ENCODE measurements at places on chromosomes 4 and X.

GRCh38 chrX:134732152-134732551, 73.9 kb upstream of the PLAC1 start:
- no peak for DNase-seq

DNA sequence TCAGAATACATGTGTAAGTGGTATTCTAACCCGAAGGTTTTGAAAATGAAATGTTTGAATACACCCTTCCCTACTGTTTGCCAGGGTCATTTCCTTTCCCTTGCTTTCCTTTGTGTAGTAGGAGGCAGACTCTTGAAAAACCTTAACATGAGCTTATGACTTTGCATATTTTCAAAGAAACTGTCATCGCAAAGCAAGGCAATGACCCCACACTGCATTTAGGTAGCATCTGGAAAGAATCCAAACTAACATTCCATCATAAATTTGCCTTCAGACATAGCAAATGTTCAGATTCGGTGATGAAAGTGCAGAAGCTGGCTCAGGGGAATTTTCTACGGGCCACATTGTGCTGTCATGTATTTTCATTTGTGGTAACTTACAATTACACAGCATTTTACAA, 32.3 kb downstream of the SH2D1A start:
- no peak for DNase-seq

DNA sequence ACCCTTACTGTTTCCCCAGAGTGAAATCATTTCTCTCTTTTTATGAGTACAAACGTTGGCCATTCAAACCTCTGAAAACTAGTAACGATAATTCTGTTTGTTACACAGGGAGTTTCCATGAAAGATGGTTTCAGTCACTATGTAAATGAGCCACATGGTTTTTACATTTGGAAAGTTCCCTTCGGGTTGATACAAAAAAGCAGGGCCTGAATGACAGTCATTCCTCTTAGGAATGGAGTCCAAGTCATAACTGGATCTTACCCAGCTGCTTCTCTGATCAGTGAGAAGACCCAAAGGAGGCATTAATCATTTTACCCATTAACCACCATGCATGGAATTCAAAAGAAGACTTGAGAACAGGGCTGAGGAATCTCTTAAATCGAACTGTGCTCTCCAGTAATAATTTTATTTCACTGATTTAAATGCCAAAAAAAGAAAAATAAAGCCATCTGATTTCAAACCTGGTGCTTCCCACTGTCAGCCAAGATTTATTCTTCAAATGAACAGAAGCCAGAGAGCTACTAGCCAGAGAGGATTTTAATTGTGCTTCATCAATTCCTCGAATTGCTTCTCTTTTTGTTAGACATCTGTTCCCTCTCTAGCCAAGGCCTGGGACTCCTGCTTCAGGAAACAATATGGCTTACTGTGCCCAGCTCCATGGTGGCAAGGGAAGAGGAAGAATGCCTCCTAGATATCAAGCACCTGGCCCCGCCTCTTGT, 3.2 kb downstream of the SOWAHB start:
- no peak for DNase-seq

- no peak for DNase-seq
These were observed 99.8 kb upstream of the H2AZ1 start for GRCh38 chr4:100049872-100050271.

- DNase-seq, result no peak
These were observed 96.5 kb downstream of the GATB start for GRCh38 chr4:151664289-151664688.

- DNase-seq, result no peak
These were observed 902.7 kb upstream of the EPHA5 start for GRCh38 chr4:66572949-66573348.

DNA sequence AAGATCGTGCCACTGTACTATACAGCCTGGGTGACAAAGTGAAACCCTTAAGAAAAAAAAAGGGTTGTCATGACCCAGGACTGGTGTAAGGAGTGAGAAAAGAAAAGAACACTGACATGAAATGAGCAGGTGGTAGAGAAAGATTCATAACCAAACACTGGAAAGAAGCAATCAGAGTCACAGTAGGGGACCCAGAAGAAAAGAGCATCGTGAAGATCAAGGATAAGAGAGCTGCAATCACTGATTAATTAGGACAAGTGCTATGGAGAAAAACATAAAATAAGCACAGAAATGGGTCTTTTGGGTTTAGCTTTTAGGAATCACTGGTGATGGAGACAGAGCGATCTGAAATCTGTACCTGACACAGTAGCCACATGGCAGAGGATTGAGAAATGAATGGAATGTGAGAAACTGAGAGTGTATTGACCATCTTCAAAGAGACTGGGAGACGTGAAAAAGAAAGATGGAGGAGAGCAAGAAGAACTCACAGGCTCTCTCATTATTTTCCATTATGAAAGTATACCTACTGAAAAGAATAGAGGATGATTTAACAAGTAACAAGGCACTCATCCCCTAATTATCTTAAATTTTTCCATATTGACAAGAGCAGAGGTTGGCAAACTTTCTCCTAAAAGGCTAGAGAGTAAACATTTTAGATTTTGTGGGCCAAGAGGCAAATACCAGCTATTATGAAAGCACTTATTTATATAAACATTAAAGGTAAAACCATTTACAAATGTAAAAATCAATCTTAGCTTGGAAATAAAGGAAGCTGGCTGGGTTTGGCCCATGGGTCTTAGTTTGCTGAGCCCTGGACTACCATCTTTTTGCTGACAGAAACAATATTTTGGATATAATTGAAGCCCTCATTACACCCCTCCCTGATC, 7.3 kb downstream of the TMEM154 start:
- no peak for DNase-seq

DNA sequence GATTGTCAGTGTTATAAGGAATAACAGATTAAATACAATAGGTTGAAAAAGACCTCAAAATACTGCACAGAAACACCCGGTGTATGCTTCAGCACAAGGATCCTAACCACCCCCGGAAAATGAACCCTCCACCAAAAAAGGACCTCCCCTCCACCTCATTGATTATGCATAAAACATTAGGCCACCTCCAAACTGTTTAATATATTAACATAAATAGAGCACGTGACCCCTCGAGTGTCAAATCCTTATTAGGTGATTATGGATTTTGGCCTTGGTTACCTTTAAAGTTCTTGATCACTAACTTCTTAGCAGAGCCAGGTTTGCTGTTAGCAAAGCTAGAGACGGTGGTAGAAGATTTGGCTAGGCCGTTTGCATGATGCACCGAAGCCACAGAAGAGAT, 958 bp downstream of the CUL4B start:
- DNase-seq, result no peak

GRCh38 chrX:49171752-49172279, at the start of gene PLP2:
Gene PLP2 (plus strand): TSS chrX:49171898. CDS start chrX:49172001, 103 bp downstream.
- peak; percentile 59 for DNase-seq

- no peak for DNase-seq
These were observed 333.1 kb upstream of the FAM241A start for GRCh38 chr4:111812114-111812513.

DNA sequence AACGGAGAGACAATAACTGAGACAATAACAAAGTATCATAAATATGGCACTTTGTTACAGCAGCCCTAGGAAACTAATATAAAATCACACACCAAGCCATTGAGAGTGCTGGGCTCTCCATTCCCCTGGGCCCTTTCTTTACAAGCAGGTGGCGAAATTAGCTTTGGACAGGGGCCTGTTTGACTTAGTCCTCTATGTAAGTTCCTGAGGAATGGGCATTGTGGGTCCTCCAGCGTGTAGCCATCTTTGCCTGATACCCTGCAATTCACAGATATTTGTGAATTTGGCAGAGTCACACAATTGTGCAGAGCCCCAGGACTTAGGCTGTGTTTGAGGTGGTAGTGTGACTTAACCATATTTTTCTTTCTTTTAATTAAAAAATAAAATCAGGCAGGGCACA, 67.6 kb downstream of the BCOR start:
- DNase-seq, result no peak

DNA sequence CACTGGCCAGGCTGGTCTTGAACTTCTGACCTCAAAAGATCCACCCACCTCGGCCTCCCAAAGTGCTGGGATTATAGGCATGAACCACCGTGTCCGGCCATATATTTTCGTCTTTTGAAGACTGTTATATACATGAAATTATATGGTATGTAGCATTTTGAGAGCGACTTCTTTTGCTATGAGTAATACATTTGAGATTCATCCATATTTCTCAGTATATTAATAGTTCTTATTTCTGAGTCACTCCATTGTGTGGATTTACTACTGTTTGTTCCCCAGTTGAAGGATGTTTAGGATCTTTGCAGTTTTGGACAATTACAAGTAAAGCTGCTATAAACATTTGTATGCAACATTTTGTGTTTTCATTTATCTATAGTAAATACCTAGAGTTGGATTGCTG, 34.9 kb downstream of the GNL3L start:
- no peak for DNase-seq

DNA sequence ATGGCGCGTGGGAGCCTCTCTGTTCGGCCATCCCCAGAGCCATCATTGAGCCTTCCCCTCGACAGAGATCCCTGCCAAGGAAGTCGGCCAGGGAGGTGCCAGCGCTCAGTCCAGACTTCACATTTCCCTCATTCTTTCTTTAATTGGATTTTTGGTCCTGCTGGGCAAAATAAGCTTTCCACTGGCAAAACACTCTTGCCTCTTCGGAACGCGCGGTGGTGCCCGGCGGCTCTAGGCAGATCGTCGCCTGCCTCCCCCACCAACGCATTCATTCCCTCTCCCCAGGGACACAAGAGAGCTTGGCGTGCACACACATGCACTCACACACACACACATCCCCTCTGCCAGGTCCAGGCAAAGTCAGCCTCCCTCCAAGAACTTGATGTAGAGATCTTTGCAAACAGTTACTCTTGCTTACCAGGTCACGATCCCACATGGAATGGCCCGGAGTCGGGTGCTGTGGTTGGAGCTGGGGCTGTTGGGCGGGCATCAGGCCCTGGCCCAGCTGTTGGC, 257.1 kb downstream of the BCOR start:
- no peak for DNase-seq

DNA sequence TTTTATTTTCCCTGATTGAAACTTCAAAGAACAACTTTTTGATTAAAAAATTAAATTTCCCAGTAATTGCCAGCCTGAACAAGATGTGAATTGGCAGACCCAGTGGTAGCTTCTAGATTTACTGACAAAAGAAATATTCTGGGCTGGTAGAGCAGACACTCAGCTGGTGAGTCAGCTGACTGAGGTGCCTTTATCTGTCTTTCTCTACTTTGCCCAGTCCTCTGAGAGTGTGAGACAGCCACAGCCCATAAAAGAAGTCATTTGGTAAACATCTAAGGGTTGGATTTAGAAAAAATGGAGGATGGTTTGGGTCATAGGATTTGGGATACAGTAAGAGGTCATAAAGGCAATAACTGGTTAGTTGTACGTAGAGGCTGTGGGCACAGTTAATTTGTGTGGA, 54.5 kb downstream of the CCSER1 start:
- DNase-seq, result no peak

DNA sequence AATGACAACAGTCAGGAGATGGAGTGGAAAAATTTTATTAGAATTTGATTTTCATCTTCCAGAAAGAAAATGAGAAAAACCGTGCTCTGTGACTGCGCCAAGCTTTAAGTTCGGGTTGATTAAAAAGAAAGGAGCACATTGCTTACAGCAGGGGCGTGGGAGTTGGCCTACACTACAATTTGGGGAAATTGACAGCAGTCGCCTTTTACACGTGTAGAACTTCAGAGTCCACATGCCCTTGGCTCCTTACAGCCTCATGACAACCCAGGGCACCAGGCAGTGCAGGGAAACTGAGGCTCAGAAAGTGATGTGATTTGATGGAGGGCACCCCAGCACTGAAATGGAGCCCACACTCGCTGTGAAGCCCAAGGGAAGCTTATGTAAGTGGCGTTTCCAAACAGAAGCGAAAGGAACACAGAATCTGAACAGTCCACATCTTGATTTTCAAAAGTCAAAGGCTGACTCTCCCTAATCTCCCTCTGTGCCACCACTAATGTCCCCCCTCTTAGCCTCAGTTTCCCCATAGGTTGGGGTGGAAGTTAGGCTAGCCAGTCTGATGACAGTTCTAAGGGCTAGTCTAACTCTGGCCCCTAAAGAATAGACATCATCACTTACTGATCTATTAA, 5.5 kb downstream of the PPP2R2C start:
- DNase-seq, result no peak

DNA sequence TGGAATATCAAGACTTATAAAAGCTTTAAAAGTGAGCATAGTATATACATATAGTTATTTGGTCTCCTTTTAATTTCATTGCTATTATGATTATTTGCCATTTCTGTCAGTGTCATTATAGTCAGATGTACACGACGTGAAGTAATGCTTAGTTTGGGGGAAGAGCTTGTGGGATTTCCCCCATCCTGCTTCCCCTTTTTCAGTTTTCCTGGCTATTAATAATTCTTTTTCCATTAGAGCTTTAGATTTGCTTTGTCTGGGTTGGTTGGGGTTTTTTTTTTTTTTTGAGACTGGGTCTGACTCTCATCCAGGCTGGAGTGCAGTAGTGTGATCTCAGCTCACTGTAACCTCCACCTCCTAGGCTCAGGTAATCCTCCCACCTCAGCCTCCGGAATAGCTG, 5.4 kb downstream of the ABCE1 start:
- DNase-seq, result no peak

DNA sequence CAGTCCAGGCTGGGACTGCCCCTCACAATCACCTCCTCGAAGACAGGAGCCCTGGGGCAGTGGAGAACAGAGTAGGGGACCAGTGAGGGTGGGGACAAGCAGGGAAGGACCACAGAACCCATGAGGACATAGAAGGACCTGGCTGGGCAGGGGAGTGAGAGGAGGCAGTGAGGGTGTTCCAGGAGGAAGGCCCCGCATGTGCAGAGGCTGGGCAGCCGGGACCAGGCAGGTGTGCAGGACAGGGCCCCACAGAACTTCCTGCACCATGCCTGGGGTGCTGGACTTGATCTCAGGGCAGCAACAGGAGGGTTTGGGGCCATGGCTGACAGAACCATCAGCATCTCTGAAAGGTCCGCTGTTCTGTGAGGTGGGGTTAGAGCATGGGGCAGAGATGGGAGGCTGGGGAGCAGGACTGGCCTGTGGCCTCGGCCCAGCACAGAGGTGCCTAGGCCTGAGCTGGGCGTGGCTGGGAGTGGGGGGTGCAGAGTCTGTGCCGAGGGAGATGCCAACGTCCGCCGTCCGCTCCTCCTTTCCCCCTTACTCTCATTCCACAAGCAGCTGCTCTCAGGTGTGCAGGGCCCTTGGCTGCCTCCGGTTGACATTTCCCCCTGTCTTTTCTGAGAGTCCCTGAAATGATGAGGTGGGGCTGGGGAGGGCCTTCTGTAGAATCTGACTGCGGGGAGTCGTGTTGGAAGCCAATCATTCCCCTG, 40.8 kb downstream of the EVC start:
- DNase-seq, result no peak
